GM12891 (cell line): ENCODE measurements at places on chromosomes 2 and 18.

DNA sequence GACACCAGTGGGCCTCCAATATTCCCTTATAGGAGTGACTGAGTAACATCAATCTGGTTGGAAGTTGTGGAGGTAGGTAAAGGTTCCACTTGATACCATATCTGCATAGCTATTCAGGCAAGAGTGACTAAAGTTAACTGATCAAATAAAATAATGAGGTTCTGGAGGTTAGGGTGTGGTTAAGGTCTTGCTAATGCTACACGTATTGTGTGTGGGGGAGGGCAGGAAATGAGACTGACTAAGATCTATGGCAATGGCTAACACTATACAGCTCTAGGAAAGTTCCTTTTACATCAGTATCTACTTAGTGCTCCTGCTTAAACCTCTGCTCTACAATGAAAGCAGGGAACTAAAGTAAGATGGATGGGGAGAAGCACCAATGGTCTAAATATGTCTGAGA lies 149.1 kb upstream of the MGAT5 start:
- DNase-seq: no peak

DNA sequence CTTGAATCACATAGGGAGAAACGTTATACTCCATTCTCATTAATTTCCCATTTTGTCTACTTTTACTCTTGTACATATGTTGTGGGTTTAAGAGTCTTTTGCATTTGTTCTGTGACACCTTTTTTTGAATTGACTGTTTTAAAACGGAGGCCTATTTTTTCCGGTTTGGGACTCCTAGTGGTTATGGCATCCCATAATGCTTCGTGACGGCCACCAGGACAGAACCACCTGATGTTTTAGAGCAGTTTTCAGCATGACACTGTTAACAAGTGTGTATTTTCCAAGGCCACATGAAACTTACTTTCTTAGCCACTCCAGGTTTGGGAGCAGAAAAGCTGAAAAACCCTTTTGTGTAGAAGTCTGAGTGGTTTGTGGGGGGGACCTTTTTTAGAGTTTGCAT lies 8.4 kb downstream of the SOX11 start:
- no peak for DNase-seq

DNA sequence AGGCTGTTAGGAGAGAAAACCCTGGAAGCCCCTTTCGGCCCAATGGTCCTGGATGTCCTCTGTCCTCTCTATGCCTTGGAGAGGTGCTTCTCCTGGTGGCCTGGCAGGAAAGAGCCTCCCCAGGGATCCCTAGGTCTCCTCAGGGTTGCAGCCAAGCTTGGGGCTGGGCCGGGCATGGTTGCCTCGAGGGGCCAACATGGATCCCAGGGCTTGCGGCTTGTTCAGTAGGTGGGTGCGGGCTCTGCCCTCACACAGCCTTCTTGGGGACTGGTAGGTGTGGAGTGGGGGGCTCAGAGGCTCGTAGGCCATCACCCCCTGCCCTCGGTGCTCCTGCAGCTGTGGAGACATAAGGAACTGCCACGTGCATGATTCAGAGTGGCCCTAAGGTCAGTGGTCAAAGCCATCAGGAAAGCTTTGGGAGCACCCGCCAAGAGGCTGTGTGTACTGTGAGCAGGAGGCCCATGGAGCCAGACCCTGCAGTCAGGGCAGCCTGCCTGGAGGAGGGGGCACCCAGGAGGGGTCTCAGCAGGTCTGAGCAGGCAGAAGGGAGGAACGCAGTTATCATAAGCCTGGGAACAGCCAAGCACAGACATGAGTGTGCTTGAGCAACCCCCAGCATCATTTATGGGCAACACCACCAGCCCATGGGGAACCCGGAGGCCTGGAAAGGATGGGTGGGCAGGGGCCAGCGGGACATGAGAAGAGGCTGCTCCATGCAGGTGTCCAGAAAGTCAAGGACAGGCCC lies 231.0 kb downstream of the GLI2 start:
- DNase-seq: no peak

DNA sequence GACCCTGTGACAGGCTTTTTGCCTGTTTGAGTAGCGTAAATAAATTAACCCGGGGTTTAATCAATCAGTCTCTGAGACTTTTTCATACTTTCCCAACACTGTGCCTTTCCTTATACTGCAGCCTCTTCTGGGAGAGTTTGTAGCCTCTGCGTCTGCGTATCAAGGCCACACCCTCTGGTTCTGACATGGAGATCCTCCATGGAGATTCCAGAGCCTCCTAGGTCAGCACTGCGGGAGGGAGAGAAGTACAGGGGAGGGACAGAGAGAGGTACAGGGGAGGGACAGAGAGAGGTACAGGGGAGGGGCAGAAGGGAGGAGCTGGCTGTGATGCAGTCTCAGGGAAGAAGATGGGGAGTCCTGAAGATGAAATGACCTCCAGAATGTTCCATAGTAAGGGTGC lies 166.0 kb downstream of the ARL4C start:
- DNase-seq: no peak

GRCh38 chr2:71576541-71576940 lies 123.2 kb downstream of the DYSF start:
- no peak for DNase-seq

DNA sequence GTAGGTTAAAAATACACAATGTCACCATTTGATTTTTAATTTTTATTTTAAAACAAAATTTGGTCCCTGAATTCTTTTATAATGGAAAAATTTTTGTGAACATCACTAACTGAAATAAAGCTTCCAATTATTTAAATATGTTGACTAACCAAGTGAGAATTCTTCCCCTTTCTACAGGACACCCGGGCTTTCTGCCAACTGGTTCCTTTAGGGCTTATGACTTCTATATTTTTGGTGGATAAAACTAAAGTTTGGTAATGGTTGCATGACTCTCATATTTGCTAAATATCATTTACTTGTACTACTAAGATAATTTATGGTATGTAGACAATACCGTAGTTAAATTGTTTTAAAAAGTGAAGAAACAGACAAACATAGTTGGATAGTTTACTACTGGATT lies 291.0 kb upstream of the DOK6 start:
- DNase-seq: no peak

DNA sequence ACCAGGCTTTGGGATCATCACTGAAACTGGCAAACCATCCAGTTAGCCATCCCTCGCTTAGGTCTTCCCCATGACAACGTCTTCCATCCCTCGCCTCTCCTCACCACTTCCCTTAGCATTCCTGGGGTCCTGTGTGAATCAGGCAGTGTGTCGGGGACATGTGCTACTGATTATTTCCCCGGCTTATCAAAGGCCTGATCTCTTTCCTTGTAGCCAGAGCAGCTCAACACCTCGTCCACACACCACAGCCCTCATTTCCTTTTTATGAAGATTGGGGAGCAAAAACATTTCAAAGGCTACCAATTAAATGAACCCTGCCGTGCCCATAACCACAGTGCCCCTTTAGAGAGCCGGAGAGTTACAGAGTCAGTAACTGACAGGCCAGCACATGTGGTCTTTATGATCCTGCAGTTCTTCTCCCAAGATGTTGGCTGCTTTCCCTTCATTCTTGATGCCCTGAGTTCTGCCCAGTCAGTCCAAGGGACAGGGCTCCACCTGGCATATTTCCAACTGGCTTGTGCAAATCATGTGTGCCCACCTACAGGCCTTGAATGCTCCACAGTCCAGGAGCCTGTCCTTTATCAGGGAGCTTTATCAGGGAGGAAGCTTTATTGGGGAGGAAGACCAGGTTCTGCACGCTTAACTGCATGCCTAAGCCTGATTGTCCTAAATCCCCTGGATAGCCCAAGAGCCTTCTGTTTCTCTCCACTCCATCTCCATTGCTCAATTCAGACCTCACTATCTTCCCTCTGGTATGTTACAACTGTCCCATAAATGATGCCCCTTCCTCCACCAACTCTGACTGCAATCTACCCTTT lies 343.1 kb downstream of the CYRIA start:
- no peak for DNase-seq

- DNase-seq: no peak
Observed at GRCh38 chr18:72808680-72809079, 59.1 kb downstream of the NETO1 start.

- DNase-seq: no peak
Observed at GRCh38 chr2:19971691-19972090, 18.2 kb downstream of the WDR35 start.

DNA sequence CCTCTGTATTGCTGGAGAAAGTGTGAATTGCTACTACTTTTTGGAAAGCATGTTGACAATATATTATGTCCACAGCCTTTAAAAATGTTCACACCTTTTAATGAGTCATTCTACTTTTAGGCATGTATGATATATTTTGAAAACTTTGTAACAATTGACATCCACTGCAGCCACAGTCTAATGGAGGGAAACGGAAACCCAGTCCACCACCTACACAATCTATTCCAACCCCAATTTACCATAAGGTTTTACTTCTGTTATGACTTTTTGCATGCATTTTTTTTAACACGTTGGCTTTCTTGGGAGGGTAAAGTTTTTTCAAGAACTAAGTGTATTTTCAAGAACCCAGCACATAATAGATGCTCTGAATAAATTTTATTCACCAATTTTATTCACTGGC lies 38.5 kb upstream of the ATP8B1 start:
- DNase-seq: no peak

DNA sequence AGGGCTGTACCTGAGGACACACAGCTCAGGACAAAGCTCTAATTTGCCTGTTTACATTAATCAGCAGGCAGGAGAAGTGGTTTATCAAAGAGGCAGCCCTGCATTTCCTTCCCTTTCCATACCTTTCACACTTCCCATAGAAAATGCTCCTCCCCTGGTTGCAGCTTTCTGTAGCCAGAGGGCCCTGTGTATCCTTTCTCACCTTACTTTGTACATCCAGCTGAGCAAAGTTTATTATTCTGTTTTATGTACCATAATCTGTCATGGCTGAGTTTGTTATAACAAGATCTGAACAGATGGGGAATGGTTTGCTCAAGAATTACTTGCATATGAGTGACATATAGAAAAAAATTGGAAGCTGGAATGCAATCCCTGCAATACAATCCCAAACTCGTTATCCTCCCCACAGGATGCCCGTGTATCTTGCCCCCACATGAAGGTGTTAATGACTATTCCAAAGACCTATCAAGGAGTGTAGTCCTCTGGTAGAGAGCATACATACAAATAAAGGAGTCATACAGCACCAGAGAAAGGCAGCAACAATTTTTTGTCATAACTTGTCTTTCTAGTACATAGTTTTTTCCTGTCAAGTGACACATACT lies 1025.8 kb upstream of the KLHL29 start:
- DNase-seq: no peak

GRCh38 chr2:62499430-62500060 lies 6.5 kb downstream of the TMEM17 start:
- DNase-seq: no peak

DNA sequence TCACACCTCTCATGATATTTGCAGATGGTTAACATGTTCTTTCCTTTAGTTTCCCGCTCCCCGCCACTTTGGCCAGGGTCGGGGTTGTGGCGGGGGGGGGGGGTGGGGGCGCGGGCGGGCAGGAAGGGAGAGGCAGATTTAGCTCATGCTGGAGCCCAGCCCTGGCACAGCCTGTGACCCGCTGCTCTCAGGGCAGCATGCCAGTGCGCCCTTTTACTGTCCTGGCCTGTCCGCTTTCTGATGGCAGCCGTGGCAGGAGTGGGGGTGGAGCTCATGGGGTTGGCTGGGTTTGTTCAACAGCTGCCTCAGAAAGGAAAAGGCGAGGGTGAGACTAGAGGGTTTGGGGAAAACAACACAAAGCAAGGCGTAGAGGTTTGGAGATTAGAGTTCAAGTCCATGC lies 56.1 kb downstream of the TNP1 start:
- no peak for DNase-seq

- DNase-seq: no peak
Observed at GRCh38 chr2:71849607-71850305, 297.9 kb downstream of the CYP26B1 start.

DNA sequence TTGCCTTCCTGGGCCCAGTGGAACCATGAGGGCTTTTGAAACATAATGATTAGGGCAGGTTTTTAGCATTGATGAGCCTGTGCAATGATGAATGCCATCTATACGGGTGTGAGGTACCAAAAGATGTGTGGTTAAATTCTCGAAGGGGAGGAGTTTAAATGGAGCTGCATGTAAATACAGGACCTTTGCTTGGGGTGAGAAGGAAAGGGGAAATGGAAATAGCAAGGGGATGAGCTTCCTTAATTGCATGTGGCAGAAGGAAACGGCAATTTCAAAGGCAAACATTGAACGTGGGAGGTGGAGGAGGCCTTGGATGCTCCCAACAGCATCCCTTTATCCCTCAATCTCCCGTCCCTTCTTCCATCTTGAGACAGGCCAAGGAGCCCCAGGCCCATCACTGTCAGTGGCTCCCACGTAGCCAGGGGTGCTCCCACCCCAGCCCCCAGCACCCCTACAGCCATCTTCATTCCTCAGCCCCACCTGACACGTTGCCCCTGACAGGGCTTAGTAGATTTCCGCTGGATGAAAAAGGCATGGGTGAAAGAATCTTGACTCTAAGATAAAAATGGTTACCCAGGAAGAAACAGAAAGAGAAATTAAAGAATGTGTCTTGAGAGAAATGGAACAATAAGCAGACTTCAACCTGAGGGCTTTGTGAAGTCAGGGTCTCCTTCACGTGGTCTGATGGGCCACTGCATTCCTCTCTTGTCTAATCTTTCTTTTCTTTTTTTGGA lies 32.5 kb downstream of the INPP5D start:
- DNase-seq: no peak

GRCh38 chr2:216533609-216534008 lies 35.0 kb downstream of the RPL37A start:
- no peak for DNase-seq

GRCh38 chr2:15941871-15942710 lies 1.7 kb downstream of the MYCN start:
- peak; percentile 35 for DNase-seq
